CD8-positive, alpha-beta memory T cell (primary cell): ENCODE measurements at places on chromosomes 16 and 17.

GRCh38 chr17:61456061-61456681 is 3.9 kb downstream of the TBX4 start:
- H3K27me3 ChIP-seq = peaks cover 58% of the 10 kb centered on the region
- no peak overlapping the region for H3K27ac ChIP-seq
- DNase-seq = no peak
- H3K36me3 ChIP-seq = no peaks in the 10 kb centered on the region
- peaks cover 1% of the 10 kb centered on the region for H3K4me1 ChIP-seq
- H3K4me3 ChIP-seq = no peak overlapping the region

DNA sequence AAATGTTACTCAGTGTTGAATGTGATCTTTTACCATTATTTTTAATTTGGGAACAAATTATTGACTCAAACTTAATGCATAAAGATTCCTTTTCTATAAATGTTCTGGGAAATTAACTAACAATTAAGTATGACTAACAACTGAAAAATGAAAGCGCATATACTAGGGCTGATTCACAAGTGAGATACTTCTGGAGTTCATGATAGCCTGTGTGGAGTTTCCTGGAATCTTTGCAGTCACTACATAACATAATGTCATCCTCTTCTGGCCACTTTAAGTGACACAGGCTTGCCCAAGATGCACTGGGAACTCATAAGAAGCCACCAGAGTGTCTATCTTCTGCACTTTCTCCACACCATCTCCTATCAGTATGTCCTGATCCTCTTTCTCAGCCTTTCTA is 450.3 kb upstream of the CDH11 start:
- H3K4me1 ChIP-seq = no peaks in the 10 kb centered on the region
- H3K27ac ChIP-seq = no peak overlapping the region
- H3K27me3 ChIP-seq = no peaks in the 10 kb centered on the region
- no peaks in the 10 kb centered on the region for H3K36me3 ChIP-seq

DNA sequence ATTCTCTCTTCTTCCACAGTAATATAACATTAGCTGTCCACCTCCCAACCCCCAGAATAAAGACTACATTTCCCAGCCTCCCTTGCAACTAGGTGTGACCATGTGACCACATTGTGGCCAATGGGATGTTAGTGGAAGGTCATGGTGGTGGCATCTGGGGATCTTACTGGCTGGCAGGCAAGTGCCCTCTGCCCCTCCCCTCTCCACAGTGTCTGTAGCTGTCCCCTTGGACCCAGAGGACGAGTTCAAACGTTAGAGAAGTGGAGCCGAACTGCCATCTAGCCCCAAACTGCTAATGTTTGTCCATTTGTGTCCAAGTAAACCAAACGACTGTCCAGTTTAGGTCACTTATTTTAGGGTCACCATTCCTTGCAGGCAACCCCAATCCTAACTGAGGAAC is 26.6 kb upstream of the KCNG4 start:
- no peak overlapping the region for H3K27ac ChIP-seq
- DNase-seq = no peak
- no peak overlapping the region for H3K4me3 ChIP-seq
- H3K36me3 ChIP-seq = no peaks in the 10 kb centered on the region
- H3K4me1 ChIP-seq = no peaks in the 10 kb centered on the region

- H3K36me3 ChIP-seq = no peaks in the 10 kb centered on the region
- DNase-seq = no peak
- H3K4me3 ChIP-seq = no peak overlapping the region
- H3K4me1 ChIP-seq = no peaks in the 10 kb centered on the region
- H3K27ac ChIP-seq = peak overlapping the region; percentile 40
- no peaks in the 10 kb centered on the region for H3K27me3 ChIP-seq
Measured at GRCh38 chr17:28033972-28034714, 8.3 kb upstream of the NLK start.

- H3K4me3 ChIP-seq = no peak overlapping the region
- no peak for DNase-seq
- H3K27me3 ChIP-seq = no peaks in the 10 kb centered on the region
- peaks cover 23% of the 10 kb centered on the region for H3K4me1 ChIP-seq
Measured at GRCh38 chr16:75457485-75458021, 6.9 kb downstream of the TMEM170A start.

GRCh38 chr17:41962768-41963434 is 3.7 kb upstream of the CNP start:
- peak; percentile 58 for DNase-seq
- H3K4me3 ChIP-seq = no peak overlapping the region
- H3K36me3 ChIP-seq = no peaks in the 10 kb centered on the region

- H3K27me3 ChIP-seq = no peaks in the 10 kb centered on the region
- H3K36me3 ChIP-seq = no peaks in the 10 kb centered on the region
- no peaks in the 10 kb centered on the region for H3K4me1 ChIP-seq
- no peak for DNase-seq
- no peak overlapping the region for H3K27ac ChIP-seq
Measured at GRCh38 chr16:87579691-87580090, 22.6 kb upstream of the JPH3 start.
